CD8-positive, alpha-beta T cell (primary cell): ENCODE measurements at places on chromosomes 6 and 20.

DNA sequence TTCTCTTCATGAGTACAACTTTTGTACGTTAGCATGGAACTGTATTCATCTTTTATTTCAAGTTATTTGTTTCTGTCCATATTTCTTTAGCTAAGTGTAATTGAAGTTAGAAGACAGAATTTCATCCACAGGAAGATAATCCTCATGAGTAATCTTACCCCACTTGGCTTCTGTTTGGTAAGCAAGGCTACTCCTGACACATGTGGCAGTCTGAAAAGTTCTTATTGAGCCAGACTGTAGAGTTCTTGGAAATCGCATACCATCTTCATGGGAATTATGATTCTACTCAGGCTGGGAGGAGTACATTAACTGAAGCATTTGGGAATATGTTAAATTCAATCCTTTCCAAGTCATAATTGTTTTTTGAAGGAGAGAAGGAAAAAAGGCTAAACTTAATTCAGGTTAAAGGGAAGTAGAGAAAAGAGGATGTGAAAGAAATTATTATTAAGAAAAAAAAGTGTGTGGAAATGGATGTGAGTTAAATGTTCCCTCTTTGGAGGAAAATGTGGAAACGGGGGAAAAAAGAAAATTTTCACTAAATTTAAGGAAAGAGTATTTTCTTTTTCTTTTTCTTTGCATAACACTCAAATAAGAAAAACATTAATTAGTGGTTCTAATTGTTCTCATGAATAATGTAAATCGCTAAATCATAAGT, 41.5 kb upstream of the TENT5A start:
- no peak for DNase-seq

DNA sequence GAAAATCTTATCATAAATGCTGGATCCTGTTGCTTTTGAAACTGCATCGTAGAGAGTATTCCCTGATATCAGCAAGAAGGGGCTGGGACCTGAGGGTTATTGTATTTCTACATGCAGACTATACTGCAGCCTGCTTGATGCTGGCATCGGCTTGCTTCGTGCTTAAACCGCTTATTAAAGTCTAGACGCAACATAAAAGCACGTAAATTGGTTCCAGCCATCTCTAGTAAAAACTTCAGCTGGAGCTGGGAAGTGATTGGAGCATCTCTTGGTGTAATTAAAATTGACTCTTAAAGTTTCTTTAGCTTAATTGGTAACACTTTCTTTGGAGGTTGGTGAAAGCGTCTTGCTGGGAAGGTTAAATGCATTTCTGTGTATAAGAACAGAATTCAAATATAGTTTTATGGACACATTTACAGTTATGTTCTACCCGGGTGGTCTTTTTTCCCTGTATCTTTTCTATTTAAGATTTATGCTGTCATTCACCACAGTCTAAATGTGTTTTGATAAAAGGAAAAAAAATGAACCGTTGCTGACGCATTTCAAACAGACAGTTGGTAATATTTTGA, 139.0 kb upstream of the JAG1 start:
- DNase-seq = no peak

DNA sequence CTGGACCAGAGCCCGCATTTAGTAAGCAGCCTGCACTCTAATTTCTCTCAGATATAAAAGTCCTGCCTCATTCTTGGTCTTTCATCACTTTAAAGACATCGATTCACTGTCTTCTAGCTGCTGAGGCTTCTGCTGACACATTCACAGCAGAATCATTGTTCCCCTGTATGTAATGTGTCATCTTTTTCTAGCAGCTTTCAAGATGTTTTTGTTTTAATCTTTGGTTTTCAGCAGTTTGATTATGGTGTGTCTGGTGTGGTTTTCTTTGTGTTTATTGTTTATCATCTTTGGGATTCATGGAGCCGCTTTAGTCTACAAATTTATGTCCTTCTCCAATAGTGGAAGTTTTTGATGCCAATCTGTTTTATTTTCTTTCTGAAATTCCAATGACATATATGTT, 157.3 kb upstream of the STMND1 start:
- DNase-seq = no peak

DNA sequence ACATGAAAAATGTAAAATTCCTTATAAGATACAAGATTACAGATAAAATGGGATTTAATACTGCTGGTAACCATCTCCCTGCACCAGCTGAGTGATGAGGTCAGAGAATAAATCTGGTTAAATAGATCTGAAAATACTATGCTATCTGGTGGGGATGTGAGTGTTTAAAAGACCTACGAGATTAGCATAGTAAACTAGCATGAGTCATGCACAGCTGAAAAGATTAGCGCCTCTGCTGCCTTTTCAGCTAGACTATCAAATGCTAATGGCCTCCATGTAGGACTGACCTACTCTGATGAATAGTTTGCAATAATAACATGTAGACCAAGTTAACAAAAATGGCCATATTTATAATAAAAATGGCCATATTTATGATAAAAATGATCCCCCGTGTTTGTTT, 553.3 kb downstream of the C6orf118 start:
- DNase-seq = no peak

GRCh38 chr20:47356220-47356525, 326 bp downstream of the ZMYND8 start:
- no peak for DNase-seq

- DNase-seq = no peak
Observed at GRCh38 chr6:53090576-53090975, 25.4 kb downstream of the FBXO9 start.

GRCh38 chr6:87641065-87641692, 51.2 kb downstream of the ORC3 start:
- DNase-seq = no peak

DNA sequence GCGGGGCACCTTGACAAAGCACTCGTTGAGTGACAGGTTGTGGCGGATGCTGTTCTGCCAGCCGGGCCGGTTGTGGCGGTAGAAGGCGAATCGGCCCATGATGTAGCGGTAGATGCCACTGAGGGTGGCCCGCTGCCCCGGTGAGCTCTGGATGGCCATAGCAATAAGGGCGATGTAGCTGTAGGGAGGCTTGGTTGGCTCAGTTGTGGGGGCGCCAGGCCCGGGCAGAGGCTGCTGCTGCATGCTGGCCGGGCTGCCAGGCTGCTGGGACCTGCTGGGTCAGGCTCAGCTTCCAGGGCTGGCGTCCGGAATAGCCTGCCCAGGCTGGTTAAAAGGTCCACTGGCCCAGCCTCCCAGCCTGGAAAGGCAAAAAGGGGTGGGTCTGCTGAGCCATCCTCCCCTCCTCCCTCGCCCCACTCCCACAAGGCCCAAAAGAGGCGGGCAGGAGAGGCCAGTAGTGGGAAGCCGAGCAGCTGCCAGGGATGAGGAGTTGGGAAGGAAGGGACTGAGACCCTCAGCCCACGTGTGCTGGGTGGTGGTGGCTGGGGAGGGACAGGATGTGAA, at the start of gene FOXS1:
Gene FOXS1, minus strand, starts transcription at position 305 of the 564 bp plus-strand sequence. Its CDS starts 62 bp downstream, at position 243.
- DNase-seq = no peak

- DNase-seq = no peak
Observed at GRCh38 chr6:165574220-165575157, 88.6 kb downstream of the PDE10A start.

GRCh38 chr6:19804205-19805128, 32.7 kb upstream of the ID4 start:
- DNase-seq = peak; percentile 29

DNA sequence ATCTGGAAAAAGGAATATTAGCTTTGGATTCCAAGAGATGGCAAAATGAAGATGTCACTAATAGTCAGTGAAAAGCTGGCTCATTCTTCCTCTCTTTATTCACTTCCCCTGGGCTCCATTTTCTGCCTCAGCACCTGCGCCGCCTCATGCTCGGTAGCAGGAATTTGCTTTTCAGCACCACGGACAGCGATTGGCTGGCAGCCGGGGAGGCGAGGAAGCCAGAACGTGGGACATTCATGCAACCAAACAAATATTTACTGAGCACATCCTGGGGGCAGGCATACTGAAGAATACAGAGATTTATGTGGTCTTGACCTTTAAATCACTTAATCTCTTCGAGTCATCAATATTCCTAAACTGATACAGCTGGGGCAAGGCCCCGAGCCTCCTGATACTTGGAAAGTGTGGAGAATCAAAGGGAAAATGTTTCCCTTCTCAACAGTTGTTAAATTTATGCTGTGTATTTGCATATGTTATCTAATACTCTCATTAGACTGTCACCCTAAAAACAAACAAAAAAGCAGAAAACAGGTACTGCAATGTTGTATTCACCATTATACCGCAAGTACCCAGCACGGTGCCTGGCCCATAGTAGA, 12.1 kb upstream of the PDYN start:
- peak; percentile 59 for DNase-seq

DNA sequence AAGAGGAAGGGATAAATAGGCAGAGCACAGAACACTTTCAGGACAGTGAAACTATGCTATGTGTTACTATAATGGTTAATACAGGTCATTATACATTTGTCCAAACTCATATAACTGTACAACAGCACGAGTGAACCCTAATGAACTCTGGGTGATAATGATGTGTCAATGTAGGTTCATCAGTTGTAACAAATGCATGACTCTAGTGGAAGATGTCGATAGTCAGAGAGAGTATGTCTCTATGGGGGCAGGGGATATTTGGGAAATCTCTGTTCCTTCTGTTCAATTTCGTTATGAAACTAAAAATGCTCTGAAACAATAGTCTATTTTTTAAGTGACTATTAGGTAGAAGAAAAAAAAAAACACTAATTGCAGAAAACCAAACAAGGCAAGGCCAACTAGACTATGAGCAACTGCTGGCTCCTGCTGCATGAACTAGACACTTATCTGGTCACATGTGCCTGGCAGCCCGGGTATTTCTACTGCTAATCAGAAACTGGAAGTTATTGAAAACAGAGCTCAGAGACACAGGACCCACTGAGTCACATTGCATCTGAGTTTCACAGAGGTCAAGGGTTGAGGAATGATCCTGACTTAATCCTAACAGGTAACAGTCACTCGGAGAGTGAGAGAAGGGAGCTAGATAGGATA, 97.9 kb downstream of the ISM1 start:
- no peak for DNase-seq

DNA sequence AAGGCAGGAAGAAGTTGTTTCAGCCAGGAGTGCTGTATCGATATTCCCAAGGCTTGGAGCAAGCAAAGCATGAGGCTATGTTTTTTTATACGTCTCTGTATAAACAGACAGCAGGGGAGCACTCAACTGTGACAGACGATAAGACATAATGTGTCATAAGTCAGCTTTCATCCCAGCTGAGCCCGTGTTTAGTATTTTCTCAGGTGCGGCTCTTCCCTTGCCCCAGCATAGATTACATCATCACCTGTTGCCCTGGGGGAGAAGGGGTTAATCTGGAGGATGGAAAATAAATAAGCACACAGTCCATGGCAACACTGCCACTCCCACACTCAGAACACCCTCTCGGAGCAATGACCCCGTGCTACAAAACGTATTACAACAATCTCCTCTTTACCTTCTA, 22.1 kb upstream of the KCNK5 start:
- no peak for DNase-seq

GRCh38 chr6:103236923-103237322, 1622.8 kb downstream of the HACE1 start:
- no peak for DNase-seq

GRCh38 chr6:137989664-137990063, 117.6 kb downstream of the PERP start:
- no peak for DNase-seq

DNA sequence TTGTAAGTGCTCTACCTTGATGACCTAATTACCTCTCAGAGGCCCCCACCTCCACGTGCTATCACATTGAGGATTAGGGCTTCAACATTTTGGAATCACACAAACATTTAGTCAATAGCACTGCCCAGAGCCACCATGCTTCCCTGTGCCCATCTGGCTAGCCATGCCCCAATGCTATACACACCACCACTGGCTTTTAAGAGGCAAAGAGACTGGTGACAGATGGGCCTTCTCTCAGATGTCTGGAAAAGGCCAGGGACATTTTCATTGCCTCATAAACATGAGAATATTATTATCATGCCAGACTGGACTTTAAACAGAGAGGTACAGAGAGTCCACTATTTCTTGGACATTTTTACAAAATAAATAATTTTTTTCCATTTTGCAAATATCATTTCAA, 29.8 kb downstream of the TRMT6 start:
- no peak for DNase-seq

DNA sequence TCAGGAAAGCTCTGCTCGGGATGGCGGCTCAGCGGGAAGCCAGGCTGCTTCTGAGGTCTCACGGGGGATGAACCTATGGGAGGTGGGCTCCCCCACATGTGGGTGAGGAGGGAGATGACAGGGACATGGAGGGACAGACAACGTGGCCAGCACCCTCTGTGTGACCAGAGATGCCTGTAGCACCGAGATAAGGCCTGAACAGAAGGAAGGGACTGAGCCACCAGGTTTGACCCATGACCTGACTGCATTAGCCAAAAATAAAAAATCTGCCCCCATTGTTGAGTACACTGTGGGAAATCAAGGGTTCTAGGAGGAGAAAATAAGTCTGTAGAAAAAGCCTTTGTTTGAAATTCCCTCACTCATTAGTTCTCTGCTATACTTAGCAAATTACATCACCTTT, 105.7 kb downstream of the RNASET2 start:
- DNase-seq = no peak

- no peak for DNase-seq
Observed at GRCh38 chr20:43825051-43825402, 89.6 kb upstream of the TOX2 start.

DNA sequence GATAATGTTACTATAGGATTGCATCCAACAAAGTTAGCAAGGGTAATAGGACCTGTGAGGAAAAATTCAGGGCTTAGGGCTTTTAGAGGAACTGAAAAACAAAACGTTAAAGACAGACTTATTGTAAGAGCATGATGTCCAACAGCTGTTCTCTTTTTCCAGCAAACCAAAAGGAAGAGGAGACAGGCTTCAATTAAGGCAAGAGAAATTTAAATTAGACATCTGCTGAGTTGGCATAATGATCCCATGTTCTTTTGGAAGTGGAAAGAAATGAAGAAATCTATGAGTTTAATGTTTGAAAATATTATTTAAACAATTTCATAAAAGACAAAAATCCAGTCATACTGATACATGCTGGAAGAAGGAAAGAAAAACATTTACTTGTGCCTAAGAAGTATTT, 95.7 kb upstream of the HMGCLL1 start:
- DNase-seq = no peak

GRCh38 chr6:37369321-37370201, 15.8 kb downstream of the RNF8 start:
- DNase-seq = no peak

- DNase-seq = no peak
Observed at GRCh38 chr6:5124526-5124925, 39.4 kb downstream of the PPP1R3G start.

- DNase-seq = no peak
Observed at GRCh38 chr20:1086277-1087213, 31.9 kb upstream of the PSMF1 start.

DNA sequence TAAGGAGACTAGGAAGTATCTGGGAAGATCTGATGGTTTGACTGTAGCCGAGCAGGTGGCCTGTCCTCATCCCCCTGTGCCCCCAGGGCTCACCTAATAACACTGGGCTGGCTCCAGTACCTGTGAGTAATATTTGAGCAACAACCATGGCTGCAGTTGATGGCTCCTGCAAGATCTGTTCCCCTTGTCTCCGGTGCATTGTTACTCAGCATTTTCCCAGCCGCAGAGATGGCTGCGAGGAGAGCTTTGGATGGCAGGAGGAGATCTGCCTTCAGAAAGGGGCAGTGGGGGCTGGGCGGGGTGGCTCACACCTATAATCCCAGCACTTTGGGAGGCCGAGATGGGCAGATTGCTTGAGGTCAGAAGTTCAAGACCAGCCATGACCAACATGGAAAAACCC, 39.3 kb downstream of the PTK7 start:
- no peak for DNase-seq

GRCh38 chr20:50957276-50957675, 1.1 kb downstream of the DPM1 start:
- DNase-seq = no peak

- no peak for DNase-seq
Observed at GRCh38 chr6:63764318-63764916, 128.8 kb downstream of the PHF3 start.
